Stomach (tissue), 19 donors: ENCODE measurements at places on chromosomes 11 and 22. TPM values are rescaled to one million over a fixed set of nuclear protein-coding genes. Genes with fewer than 3 reads are reported as not detected.
A peak's percentile ranks its signal among the peaks of the same experiment; 100 is the strongest.

OR8G5 gene
- total RNA-seq, result not detected

RTN4RL2 gene
- total RNA-seq, result not detected

DKK3 gene
- total RNA-seq, result 54.7 TPM

SEZ6L gene
- total RNA-seq, result not detected

DNA sequence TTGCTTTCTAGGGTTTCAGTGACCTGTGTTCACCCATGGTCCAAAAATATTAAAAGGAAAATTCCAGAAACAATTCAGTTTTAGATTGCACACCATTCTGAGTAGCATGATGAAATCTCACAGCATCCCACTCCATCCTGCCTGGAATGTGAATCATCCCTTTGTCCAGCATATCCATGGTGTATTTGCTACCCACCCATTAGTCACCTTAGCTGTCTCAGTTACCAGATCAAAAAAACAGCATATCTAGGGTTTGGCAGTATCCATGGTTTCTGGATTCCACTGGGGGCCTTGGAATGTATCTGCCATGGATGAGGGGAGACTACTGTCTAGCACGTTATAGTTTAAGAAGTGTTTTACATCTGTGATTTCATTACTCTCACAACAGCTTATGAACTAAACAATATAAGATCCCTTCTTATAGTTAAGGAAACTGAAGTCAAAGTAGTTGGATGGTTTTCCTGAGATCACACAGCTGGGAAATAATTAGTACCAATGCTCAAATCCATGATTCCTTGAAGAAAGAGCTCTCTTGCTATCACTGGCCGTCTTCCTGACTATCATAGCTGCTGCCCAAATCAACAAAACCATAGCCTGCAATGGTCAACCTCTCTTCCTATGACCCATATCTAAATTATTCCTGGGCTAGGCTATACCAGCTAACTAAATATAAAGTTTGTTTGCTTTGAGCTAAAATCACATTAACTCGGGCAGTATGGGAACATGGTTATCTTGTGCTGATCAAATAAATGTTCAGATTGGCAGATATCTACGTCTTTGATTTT is 122.6 kb downstream of the MICAL2 start:
- no peaks in the 10 kb centered on the region for H3K27me3 ChIP-seq
- H3K4me1 ChIP-seq, result peaks cover 56% of the 10 kb centered on the region
- DNase-seq, result no peak

- no peak overlapping the region for H3K4me3 ChIP-seq
- peak; percentile 74 for DNase-seq
- H3K27me3 ChIP-seq, result no peaks in the 10 kb centered on the region
- H3K27ac ChIP-seq, result no peak overlapping the region
- H3K4me1 ChIP-seq, result peaks cover 7% of the 10 kb centered on the region
- no peaks in the 10 kb centered on the region for H3K36me3 ChIP-seq
Measured at GRCh38 chr22:28051787-28052356, 132.8 kb upstream of the PITPNB start.

- H3K4me1 ChIP-seq, result peaks cover 7% of the 10 kb centered on the region
- DNase-seq, result no peak
- no peak overlapping the region for H3K4me3 ChIP-seq
- no peaks in the 10 kb centered on the region for H3K27me3 ChIP-seq
Measured at GRCh38 chr11:12206529-12206928, 96.1 kb downstream of the MICAL2 start.

DNA sequence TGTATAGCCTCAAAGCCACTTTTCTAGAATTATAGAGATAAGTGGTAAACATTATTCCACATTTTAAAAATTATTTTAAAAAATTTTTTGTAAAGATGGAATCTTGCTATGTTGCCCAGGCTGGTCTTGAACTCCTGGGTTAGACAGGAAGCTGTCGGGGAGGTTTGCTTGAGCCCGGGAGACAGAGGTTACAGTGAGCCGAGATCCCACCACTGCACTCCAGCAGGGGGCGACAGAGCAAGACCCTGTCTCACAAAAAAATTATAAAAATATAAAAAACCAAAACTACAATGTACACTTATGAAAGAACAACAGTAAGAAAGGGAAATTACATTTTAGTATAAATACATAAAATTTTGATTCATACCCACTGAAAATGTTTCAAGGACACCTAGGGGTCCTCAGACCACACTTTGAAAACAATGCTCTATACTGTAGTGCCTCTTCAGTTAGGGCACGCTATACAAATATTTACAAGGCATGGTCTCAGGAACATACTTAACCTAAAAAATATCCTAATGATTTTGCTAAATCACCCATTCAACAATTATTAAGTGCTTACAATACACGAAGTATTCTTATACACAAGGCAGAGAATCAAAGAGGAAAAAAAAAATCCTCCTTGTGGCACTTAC is 111.2 kb downstream of the MRTFA start:
- H3K27ac ChIP-seq, result no peak overlapping the region
- DNase-seq, result peak; percentile 48
- H3K4me1 ChIP-seq, result peaks cover 43% of the 10 kb centered on the region
- H3K36me3 ChIP-seq, result no peaks in the 10 kb centered on the region

DNA sequence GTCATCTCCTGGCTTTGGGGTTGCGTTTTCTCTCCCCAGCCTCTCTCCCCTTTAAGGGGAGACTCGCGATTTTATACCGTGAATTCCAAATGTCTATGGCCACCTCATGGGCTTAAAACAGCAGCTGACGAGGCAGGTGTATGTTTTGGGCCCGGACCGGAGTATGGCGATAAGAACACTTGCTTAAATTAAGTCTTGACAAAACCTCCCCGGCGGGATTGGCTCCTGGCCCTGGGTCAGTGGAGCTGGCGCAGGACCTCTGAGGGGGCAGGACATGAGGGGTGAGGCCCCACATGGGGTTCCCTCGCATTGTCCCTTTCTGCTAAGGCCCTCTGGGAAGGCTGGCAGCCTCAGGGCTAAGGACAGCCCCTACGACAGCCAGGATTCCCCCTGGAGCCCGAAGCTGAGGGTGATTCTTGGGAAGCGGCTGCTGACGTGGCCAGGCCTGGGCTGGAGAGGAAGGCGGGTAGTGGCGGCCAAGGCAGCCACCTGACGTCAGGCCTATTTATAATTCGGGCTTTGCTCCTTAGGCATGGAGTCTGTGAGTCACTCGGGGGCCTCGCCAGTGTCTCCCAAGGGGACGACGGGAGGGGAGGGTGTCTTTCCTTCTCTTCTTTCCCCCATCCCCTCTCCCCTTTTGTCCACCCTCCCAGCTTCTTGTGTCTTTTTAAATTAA is 12.7 kb downstream of the MYO18B start:
- no peaks in the 10 kb centered on the region for H3K27me3 ChIP-seq
- peak; percentile 62 for DNase-seq
- H3K36me3 ChIP-seq, result no peaks in the 10 kb centered on the region
- H3K4me1 ChIP-seq, result no peaks in the 10 kb centered on the region
- H3K27ac ChIP-seq, result no peak overlapping the region

DNA sequence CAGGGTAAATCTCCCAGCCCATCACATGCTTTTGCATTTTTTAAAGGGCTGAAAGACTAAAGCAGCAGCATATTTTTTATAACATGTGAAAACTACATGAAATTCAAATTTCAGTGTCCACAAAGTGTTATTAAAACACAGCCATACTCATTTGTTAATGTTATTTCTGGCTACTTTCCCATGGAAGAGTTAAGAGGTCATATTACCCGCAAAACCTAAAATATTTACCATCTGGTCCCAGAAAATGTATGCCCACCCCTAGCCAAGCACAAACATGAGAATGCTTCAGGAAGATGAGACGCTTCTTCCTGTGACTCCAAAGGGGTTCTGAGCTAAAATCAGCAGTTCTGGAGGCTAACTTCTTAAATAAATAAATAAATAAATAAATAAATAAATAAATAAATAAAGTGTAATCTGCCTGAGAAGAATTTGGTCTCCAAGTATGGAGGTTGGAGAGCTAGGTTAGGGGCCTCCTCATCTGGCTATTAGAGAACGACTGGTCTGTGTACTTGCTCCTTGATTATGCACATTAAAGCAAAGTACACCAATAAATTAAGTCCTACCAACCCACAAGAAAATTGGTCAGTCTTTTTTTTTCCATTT is 9.7 kb downstream of the IMMP1L start:
- H3K4me3 ChIP-seq, result no peak overlapping the region
- no peaks in the 10 kb centered on the region for H3K4me1 ChIP-seq
- peaks cover 4% of the 10 kb centered on the region for H3K36me3 ChIP-seq
- H3K27me3 ChIP-seq, result no peaks in the 10 kb centered on the region
- no peak overlapping the region for H3K27ac ChIP-seq
- no peak for DNase-seq

DNA sequence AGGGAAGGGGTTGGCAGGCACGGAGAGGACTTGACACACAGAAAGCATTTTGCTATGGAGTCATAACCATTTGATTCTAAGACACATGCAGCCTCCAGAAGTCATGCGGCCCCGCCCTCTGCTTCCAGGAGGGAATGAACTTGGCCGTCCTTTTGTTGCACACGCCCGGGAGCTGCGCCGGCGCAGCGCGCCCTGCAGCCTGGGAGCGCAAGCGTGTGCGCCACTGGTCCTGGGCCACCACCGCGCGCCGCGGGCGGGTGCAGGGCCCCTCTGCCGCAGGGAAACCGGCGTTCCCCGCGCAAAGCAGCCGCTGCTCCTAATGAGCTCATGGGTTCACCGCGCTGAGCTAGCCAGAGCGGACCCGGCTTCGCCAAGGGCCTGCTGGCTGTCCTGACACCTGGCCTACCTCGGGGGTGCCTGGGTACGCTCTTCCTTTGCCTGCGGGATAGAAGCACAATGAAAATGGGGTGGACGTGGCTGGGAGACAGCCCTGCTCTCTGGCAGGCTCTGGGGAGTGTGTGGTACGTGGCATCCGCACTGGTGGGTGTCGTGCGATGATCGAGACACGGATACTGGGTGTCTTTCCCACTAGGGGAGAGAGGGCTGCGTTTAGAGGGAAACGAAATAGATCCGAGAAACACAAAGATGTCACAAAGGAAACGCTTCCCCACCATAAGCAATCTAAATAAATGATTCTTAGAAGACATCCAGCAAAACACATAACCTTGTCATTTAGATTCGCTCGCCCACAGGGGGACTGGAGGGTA is 669 bp downstream of the MICAL3 start:
- H3K36me3 ChIP-seq, result no peaks in the 10 kb centered on the region
- H3K27ac ChIP-seq, result peak overlapping the region; percentile 87
- H3K4me3 ChIP-seq, result peak overlapping the region; percentile 82
- DNase-seq, result peak; percentile 91
- peaks cover 24% of the 10 kb centered on the region for H3K4me1 ChIP-seq

- H3K4me1 ChIP-seq, result no peaks in the 10 kb centered on the region
- DNase-seq, result no peak
- H3K36me3 ChIP-seq, result no peaks in the 10 kb centered on the region
- no peaks in the 10 kb centered on the region for H3K27me3 ChIP-seq
- H3K4me3 ChIP-seq, result no peak overlapping the region
Measured at GRCh38 chr11:115996125-115996807, 492.1 kb upstream of the CADM1 start.

- H3K27ac ChIP-seq, result no peak overlapping the region
- no peak for DNase-seq
- no peaks in the 10 kb centered on the region for H3K27me3 ChIP-seq
- no peak overlapping the region for H3K4me3 ChIP-seq
Measured at GRCh38 chr11:119688356-119688755, 40.6 kb downstream of the NECTIN1 start.

DNA sequence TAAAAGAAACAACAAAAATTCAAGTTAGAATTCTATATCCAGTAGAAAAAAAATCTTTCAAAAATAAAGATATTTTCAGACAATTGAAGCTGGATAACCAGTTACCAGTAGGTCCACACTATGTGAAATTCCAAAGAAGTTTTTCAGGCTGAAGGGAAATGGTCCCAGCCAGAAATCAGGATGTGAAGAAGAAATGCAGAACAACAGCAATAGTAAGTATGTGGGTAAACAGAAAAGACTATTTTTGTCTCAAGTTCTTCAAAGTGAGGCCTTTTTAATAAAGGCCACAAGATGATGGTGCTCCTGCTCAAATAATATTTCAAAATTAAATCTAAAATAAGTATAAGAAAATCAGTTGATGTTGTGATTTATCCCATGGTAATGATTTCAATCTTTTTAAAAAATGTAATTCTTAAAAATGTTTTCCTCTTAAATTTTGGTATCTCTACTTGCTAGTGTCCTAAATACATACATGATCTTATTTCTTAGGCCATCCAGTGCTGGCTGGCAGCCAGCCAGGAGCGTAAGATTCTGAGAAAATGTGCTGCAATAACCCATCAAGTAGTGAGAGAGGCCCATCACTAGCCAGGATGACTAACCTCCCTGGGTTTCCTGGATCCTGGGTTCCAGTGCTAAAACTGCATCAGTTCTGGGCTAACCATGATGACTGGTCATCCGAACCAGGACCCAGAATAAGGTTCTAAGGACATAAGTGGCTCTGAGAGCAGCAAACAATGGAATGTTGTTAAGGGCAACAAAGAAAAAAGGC is 15.6 kb upstream of the UCP3 start:
- peaks cover 29% of the 10 kb centered on the region for H3K36me3 ChIP-seq
- no peak overlapping the region for H3K4me3 ChIP-seq
- peak; percentile 40 for DNase-seq
- peaks cover 47% of the 10 kb centered on the region for H3K4me1 ChIP-seq
- no peaks in the 10 kb centered on the region for H3K27me3 ChIP-seq

DNA sequence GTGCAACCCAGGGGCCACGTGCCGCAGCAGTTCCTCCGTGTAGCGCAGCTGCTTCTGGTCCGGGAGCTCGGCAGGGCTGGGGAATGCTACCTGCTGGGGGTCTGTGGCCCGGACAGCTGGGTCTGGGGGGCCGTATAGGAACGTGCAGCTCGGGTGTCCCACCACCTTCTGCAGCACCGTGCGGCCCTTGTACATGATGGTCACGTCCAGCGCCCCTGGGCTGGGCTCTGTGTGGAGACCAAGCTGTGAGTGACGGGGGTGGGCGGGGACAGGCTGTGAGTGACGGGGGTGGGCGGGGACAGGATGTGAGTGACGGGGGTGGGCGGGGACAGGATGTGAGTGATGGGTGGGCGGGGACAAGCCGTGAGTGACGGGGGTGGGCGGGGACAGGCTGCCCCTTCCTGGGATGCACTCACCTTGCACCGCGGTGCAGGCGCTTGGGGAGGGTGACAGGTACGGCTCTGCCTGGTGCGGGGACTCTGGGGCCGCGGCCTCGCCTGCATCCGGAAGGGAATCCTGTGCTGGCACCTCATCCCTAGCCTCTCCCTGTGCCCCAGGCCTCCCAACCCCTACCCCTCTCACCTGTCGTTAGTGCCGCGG is 2.3 kb downstream of the IRF7 start:
- peak; percentile 86 for DNase-seq
- H3K4me1 ChIP-seq, result peaks cover 57% of the 10 kb centered on the region
- peak overlapping the region; percentile 94 for H3K27ac ChIP-seq
- peaks cover 53% of the 10 kb centered on the region for H3K36me3 ChIP-seq
- no peaks in the 10 kb centered on the region for H3K27me3 ChIP-seq
